ENCODE measurements at places on chromosomes 5 and 9.

DNA sequence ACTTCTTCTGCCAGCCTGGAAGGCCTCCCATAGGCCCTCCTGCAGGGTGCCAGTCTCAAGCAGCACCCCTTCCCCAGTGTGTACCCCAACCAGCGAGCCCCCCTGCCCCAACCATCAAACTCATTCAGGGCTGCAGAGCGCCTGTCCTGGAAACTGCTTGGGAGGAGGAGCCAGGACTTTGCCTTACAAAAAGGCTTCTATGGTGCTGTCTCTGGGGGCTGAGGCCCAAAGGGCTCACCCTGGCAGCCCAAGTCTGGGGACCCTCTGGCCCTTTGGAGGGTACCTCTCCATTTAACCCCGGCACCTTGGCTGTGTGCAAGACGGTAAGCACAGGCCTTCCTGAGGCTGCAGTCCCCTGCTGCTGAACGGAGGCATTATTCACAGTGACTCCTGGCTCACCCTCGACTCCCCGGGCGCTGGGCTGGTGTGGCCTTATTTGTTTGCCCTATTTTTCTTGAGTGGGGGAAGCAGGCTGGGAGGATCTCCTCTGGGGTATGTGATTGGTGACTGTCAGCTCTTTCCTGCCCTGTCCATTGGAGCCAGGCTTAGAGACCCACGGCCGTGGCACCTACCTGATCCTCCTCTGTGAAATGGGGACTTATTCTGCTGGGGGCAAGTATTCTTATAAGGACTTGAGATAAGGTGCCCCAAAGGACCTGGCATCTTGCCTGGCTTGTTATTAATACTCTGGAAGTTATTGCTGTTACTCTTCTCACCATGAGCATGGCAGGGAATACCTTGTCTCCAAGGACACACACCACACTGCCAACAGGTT lies 5.8 kb downstream of the LMX1B start:
- DNase-seq: no peak

DNA sequence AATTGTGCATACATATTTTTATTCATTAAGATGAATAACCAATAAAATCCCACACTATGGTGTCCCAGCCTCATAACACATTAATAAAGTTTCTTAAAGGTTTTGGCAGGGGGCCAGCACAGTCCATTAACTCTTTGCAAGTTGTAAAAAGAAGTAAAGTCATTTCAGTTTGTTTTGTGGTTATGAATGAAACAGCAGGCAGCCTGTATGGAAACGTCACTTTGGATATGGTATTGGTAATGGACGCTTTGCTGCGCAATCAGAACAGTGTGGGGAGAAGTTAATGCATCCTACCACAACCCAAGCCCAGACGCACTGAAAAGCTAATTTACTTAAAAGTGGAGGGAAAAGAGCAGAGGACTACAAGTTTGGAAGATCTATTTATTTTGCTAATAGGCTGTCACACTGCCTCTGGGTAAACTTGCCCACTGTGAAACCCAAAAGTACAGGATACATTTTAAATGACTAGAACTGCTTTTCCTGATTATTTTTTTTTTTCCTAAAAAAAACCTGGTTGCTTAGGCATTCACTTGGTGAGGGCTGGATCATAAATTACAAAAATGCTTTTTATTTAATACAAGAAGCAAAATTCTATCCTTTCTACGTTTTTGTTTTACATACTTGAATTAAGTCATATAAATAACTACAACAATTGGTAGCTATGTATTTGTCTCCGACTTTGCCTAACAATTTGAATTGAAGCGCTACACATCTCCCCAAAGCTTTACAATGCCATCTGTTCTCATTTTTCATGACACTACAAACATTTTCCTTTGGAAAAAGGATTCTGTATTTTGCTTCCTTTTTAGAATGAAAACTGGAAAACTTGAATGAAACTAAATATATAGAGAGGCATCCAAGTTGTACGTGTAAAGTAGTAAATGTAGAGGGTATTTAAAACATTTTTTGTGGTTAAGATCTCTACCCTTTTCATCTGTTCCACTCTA lies 104.3 kb downstream of the NFIB start:
- DNase-seq: no peak

GRCh38 chr9:108534741-108535140 lies 321.0 kb downstream of the ACTL7B start:
- no peak for DNase-seq

GRCh38 chr5:81288021-81288433 lies 13.4 kb upstream of the ZCCHC9 start:
- no peak for DNase-seq

- DNase-seq: no peak
Observed at GRCh38 chr5:85143138-85143537, 758.5 kb upstream of the EDIL3 start.

- DNase-seq: no peak
Observed at GRCh38 chr9:92948038-92948534, 763 bp downstream of the FGD3 start.

DNA sequence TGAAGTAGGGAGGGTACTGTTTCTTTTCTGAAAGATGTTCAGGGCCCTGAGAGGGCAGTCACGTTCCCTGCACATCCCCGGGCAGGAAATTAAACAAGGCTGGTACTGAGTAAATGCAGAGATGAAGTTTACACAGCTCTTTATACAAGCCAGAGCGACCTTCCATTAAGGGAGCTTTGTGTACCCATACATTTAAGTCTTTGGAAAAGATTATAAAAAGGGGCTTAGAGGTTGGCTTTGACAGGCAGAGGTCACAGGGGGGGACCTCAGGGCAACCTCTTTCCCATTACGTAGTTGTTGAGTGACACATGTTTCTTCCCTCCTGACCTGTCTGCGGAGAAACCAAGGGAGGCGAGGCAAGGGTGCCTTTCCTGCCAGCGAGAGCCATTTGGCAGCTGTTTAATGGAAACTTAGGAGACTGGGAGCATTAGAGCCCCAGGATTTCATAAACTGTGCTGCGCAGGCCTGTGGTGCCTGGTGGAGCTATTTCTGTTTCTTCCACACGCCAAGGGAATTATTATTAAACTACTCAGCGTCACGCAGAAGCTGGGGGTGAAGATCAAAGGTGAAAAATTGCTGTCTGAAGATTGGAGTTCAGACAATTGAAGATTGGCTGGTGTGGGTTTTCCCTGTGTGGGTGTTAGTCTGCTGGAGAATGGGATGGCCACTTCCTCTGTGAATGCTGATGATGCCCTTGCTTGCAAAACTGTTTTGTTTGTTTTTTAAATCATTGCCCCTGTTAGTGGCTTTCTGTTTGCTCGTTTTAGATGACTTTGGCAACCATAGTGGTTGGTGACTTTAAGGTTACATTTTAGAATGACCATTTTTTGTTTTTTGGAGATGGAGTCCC lies 3.2 kb upstream of the SMIM32 start:
- DNase-seq: no peak

DNA sequence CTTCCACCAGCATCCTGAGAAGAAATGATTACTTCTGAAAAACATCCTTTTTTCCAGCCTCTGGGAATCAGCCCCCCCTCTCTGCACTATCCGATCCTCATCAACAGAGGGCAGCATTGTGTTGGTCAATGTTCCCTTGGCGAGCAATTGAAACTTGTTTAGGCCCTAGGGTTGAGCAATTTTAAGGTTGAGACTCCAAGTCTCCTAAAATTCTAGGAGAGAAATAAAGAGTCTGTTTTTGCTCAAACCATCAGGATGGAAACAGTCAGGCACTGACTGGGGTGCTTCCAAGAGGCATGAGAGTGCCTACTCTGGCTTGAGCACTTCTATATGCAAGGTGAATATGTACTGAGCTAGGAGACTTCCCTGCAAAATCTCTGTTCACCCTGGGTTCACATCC lies 12.4 kb upstream of the CYFIP2 start:
- peak; percentile 14 for DNase-seq

DNA sequence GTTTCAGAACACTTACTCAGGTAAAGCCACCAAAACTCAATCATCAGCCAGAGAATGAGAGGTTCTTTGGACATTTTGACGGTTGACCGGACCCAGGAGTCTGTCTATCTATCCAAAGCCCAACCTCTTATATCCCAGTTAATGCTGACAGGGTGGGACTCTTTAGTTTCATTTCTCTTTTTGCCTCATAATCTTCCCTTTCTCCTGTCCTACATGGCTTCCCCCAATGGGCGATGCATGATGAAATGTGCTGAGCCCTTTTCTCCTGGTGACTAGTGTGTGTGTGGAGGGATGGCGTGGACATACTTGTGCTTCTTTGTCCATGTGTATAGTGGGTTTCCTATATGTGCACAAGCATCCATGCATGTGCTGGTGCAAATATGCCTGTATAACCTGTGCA lies at the start of gene TIMD4:
TIMD4 (minus strand) TSS at position 102 of the 400 bp plus-strand sequence; CDS start at position 74, 28 bp downstream.
- no peak for DNase-seq

- DNase-seq: no peak
Observed at GRCh38 chr5:36310138-36310537, 8.4 kb upstream of the RANBP3L start.

DNA sequence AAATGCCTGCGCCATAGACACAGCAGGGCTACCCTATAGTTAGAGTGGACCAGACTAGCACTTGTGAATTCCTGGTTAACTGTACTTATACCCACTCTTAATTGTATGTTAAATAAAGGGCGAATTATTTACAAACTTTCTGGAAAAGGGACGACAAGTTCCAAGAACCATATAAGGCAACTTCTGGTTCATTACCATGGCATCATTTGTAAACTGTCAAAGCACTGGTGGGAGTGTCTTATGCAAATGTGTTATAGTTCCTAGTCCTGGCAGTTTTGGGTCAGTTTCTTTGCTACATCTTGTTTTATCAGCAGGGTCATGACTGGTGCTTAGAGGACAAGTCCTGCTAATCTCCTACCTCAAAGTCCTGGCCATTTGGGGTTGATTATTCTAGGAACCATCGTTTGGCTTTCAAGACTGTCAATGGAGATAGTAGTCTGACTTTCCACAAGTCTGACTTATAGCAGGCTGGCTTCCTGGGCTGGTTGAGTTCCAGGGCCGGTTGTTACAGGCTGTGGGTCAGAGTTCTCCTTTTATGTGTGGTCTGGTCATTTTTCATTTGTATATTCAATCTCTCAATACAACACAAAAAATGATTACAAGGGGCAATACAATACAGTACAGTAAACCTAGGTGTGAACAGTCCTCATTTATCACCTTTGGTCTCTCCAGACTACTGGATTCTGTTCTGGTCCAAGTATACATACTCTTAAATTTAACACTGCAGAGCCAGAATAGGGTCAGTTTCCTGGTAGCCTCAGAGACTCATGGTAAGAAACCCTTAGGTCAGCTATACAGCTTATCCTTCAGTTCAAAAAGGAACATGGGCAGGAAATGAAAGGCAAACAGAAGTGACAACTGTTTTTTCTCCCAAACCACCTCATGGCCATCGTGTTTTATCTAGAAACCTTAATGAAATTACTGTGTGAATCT lies 8.3 kb upstream of the CFAP95 start:
- DNase-seq: no peak

DNA sequence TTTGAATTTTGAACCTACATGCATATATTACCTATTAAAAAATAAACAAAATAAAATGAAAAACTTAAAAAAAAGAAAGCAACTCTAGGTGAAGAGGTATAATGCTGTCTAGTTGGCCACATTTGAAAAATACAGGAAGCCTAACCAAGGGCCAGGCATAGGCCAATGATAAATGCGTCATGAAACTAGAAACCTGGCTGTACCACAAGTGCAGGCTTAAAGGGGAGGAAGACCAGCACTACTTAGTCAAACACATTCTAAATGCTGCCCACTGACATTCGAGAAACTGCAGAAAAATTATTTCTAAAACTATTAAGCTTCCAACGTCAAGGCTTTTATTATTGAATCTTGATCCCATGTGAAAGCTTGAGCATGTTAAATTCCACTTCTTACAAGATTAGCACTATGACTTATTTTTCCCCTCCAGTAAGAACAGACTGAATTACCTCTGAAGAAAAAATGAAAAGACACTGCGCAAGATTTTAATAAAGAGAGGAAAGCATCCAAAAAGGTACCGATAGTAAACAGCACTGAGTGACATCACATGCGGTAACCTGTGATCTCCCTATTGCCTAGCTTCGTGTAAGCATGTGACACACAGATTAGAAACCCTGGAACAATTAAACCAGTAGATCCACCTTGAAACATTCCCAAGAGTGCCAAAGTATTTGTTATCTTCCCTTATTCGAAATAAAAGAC lies 16.2 kb downstream of the CDC14B start:
- DNase-seq: no peak

DNA sequence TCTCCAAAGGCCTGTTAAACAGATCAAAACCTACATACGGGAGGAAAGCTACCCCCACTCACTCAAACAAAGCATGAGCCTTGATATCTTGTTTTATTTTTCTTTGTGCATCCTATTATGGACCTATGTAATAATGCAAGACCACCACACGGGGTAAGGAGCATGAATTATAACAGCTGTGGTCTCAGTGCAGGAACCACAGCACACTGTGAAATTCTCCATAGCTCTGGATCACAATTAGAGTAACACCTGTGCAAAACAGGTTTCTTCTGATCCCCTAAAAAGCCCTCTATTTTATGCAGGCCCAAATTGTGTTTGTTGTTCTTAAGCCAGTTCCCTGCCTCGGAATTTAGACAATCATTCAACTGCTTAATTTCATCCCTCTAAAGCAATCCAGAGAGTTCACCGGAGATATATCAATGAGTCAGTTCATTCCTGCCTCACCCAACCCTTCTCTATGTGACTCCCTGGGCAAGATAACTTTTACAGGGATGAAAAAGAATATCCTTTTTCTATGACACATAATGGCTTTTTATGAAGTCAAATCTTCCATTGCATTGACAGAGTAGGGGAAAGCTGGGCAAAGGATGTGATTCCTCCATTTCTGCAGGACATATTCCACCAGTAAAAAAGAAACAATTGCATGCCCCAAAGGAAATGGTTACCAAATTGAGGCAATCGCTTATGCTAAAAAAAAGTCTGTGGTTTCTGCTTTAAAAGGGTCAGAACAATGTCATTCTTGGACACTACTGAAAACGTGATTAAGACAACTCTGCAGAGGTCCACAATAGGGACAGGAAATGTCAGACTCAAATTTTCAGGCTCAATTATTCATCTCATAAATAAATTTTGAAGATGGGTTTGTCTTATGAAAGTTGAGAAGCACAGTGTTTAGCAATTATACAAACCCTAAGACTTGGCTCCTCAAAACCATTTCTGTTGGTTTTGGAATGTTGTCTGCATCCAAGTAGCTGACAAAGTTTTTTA lies 41.6 kb upstream of the FST start:
- DNase-seq: no peak

DNA sequence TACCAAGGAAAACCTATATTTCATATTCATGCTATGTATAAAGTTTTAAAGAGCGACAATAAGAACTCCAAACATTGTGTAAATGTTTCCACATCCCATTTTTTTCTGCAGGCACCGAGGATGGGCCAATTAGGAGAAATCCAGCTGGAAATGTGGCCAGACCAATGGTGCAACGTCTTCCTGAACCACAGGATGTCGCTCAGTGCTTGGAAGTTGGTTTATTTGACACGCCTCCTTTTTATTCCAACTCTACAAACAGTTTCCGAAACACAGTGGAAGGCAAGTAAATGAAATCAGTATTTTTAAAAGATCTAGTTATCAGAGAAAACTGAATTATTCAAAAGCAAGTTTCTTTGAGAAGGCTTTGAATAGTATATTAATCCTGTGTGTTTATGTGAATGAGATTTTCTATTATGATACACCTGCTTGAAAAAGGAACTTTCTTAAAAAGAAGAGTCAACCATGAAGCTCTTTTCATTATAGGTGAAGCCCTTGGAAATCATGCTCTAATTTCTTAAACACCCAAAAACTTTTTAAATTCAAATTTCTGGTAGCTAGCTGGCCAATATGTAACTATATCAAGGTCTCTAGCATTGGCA lies 9.1 kb downstream of the TYRP1 start:
- DNase-seq: no peak
